ENCODE measurements at places on chromosomes 11 and 22.

DNA sequence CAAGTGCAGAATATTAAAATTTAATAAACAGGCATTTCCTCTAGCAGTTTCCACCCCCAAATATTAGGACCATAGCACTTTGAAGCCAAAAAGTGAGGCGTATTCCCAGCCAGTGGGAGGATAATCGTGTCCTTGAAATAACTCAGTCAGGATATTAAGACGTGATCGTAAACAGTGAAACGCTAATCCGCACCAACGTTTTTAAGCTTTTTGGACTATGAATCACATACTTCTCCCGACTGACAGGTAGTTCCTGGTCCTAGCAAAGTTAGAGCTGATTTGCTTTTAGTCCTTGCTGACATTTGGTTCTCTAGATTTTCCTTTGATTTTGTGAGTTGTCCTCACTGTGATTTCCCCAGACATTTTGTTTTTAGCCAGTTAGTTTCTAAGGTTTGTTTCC is 197.1 kb upstream of the ARHGAP20 start:
- no peak for DNase-seq

DNA sequence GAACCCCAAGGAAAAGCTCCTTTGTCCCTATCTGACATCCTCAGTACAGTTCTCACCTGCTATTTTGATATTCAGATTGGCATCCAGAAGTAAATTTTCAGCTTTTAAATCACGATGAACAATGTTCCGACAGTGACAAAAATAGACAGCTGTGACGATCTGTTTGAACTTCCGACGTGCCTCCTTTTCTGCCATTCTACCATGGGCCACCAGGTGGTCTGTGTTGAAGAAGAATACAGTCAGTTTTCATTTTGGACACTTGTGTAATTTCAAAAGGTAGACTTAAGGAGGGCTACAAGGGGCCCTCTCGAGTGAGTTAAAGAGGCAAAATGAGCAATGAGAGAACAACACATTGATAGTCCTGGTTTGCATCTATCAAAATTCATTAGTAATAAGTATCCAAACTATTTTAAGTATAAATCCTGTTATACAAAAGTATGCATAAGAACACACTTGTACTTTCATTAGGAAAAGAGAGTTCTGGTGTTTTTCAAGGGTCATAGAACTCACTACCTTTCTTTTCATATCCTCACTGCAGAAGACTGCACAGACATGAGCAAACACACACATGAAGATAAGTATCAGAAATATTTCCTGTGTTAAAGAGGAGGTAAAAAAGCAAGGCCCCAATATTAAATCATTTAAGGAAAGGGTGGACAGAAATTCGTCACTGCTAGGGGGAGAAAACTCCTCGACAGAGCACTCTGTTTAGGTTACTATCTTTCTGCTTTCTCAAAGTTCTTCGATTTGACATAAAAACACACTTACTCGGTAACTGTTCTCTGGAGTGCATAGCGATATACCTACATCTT is 89.9 kb upstream of the APOA1 start:
- no peak for DNase-seq

GRCh38 chr22:40009951-40010671 is 15.4 kb downstream of the FAM83F start:
- DNase-seq, result no peak

GRCh38 chr22:31339148-31339832 is 6.9 kb downstream of the PATZ1 start:
- DNase-seq, result no peak

- DNase-seq, result no peak
Measured at GRCh38 chr11:90845126-90845525, 622.3 kb upstream of the CHORDC1 start.

- DNase-seq, result no peak
Measured at GRCh38 chr11:37841016-37841415, 1243.0 kb upstream of the RAG2 start.

- no peak for DNase-seq
Measured at GRCh38 chr22:27238935-27239510, 562.5 kb downstream of the MN1 start.

DNA sequence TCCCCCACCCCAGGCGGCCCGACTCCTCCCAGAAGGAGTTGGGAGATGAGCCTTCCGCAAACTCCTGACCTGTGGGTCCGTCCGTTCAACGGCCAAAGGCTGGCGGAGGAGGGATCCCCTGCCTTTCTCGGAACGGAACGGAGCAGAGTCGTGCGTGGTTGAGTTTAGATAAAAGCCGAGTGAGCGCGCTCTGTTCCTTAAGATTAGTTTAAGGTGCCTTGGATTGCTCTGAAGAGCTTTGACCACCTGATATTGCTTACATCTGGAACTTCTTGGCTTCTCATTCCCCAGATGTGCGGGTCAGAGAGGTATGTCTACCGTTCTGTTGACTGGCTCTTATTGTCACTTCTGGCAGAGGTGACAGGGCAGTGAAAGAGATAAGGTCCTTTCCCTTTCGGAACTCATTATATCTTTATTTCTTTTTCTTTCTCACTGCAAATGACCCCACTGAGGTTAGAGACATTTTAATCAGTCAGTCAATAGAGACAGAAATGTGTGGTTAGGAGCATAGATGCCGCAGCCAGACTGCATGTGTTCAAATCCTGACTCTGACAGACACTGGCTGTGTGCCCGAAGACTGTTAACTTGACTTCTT is at the start of gene TRIM6:
TRIM6 (plus strand) TSS at position 31 of the 595 bp plus-strand sequence; CDS start at position 292, 261 bp downstream.
- DNase-seq, result no peak

GRCh38 chr11:132111838-132112237 is 741.4 kb downstream of the NTM start:
- DNase-seq, result no peak

DNA sequence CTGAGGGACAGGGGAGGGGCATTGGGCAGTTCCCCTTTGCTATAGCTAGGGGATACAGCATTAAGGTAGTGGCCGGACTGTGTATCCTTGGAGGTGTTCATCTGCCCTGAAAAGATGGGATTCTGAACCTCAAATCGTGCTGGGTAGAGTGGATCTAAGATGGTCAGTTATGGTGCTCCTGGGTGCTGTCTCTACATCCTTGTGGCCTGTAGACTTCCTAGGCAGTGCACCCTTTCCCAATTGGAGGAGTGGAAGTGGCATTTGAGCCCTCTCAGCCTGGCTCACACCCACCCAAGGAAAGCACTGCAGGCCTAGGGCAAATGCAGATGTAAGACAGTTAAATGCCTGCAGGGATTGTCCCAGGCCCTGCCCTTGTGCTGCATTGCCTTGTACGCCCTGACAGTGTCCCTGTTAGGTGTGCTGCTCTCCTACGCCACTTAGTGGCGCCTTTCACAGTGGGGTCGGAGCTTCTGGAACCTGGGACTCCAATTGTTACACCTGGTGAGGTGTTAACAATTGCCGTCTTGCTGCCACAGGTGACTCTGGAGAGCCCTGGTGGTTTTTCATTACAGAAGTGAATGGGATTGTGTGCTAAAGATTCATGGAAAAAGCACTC is 35.0 kb downstream of the PPFIBP2 start:
- no peak for DNase-seq

DNA sequence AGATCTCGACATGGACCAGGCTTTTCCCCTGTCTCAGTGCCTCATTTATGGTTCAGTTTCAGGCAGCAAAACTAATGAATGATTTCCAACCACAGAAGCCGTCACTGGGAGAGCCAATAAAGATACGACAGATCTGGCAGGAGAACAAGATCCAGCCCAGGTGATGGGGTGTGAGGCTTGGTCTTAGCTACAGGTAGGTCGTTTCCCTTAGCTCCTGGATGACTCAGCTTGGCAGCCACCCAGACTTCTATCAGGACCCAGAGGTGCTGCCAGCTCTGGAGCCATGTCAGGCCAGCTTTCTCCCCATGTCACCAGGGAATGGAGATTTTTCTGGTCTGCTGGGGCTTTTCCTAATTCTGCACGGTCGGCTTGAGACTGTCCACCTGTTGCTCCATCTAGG is 36.3 kb upstream of the APOBEC3A start:
- no peak for DNase-seq

Data from GOT3 (cell line).